Amniotic epithelial cell (primary cell): ENCODE measurements at places on chromosomes 13 and 19.

- DNase-seq: peak; percentile 14
Observed at GRCh38 chr13:50679321-50679720, 164.2 kb downstream of the DLEU7 start.

GRCh38 chr13:41467425-41467945 is 10.1 kb downstream of the RGCC start:
- no peak for DNase-seq

DNA sequence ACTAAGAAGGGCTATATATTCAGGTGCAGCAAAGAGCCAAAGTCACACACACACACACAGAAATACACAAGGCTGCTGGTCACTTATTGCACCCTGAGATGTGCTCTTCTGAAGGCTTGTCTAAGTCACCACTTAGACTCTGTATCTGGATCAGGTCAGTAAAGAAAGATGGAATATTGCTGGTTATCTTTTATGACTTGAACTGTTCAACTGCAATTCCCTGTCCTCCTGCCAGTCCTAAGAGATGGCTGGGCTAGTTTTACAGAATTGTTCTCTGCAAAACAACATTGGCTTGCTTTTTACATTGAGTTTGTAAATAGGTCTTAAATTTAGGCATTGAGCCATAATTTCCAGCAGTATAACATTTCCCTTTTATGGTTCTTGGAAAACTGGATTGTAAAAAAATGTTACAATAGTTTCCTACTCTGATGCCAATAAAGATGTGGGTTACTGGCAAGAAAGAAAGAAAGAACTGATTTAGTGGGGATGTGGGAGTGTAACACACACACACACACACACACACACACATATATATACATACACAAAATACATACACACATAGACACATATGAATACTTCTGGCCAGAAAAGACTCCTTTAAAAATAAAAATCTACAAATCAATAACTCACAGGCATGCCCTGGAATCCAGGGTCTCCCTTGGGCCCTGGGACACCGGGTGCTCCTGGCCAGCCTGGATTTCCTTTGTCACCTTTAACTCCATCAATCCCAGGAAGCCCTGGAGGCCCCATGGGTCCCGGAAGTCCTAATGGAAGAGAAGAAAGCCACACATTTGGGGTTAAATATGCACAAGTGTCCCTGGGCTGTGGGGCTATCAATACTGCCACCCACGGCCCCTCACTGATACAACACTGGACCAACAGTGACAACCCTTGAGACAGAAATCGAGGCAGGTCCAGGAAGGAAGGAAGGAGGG is 137.7 kb downstream of the COL4A1 start:
- no peak for DNase-seq

GRCh38 chr19:16628984-16629691 is 1.1 kb upstream of the MED26 start:
- DNase-seq: peak; percentile 73

GRCh38 chr19:45344621-45345505 is 4.3 kb downstream of the KLC3 start:
- no peak for DNase-seq

DNA sequence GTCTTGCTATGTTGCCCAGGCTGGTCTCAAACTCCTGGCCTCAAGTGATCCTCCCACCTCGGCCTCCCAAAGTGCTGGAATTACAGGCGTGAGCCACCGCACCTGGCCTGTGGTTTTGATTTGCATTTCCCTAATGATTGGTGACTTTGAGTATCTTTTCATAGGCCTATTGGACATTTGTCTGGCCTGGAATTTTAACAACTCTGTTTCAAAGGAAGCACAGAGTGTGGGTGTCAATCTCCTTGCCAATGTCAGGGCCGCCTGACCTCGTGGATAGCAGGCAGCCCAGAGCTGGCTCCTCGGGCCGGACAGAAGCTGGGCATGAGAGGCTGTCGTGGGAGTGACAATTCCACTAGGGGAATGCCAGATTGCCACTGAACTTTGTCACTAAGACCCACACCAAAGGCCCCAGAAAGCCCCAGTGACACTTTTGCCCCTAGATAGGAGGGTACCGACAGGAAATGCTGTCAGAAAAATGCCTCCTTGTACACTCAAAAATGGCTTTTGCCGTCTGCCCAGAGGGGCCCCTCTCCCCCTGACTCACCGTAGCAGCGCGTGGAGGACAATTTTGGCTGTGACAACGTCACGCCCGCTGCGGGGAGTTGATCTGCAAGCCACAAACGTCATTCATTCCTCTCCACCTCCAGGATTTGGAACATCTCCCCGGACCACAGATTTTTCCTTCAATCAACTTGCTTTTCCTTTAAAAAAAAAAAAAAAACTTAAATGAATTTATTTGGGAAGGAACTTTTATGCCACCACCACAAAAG is 11.7 kb upstream of the ADGRE5 start:
- DNase-seq: no peak

- DNase-seq: no peak
Observed at GRCh38 chr13:23711355-23711754, 141.1 kb downstream of the TNFRSF19 start.

GRCh38 chr13:46893798-46894560 is 2.9 kb downstream of the HTR2A start:
- peak; percentile 37 for DNase-seq

DNA sequence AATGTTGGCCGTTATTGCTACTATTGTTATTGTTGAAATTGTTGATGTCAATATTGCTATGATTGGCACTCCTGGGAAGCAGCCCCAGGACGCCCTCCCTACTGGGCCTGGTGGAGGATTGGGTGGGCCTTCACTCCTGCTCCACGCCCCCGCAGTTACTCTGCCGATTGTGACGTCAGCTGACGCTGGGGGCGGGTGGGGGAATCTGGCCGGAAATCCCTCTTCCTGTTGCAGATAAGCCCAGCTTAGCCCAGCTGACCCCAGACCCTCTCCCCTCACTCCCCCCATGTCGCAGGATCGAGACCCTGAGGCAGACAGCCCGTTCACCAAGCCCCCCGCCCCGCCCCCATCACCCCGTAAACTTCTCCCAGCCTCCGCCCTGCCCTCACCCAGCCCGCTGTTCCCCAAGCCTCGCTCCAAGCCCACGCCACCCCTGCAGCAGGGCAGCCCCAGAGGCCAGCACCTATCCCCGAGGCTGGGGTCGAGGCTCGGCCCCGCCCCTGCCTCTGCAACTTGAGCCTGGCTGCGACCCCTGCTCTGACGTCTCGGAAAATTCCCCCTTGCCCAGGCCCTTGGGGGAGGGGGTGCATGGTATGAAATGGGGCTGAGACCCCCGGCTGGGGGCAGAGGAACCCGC is at the start of gene ETV2:
TSS of gene ETV2 (plus strand) at position 231 of the 637 bp plus-strand sequence. CDS start 716 bp downstream, outside the sequence.
- DNase-seq: peak; percentile 60

GRCh38 chr19:17211547-17212446 is 3.4 kb upstream of the USE1 start:
- DNase-seq: no peak

DNA sequence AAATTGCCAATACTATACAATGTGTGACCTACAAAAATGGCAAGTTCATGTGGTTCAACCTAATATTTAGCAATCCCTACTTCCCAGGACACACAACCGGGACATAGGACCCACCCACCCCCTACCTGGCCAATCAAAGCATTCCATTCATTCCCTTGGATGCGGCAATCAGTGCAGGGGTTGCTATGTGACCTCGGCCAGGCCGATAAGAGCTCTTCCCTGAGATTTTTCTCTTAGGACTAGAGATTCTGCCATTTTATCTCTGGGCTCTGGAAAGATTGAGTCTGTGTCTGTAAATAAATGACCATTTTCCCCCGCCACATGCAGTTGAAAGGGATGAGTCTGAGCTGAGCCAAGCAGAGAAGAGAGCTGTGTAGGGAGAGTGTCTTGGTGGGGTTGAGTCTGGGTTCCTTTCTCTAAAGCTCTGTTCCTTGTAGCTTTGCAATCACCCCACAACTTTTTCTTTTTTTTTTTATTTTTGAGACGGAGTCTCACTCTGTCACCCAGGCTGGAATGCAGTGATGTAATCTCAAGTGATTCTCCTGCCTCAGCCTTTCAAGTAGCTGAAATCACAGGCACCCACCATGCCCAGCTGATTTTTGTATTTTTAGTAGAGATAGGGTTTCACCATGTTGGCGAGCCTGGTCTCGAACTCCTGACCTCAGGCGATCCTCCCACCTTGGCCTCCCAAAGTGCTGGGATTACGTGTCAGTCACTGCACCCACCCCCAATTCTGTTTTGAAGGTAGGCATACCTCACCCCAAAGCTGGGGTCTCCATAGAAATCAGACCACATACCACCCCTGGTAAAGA is 7.4 kb downstream of the IFNL1 start:
- no peak for DNase-seq

GRCh38 chr13:100835695-100836094 is 161.1 kb upstream of the TMTC4 start:
- DNase-seq: no peak

- no peak for DNase-seq
Observed at GRCh38 chr19:4851551-4852290, 15.7 kb downstream of the PLIN3 start.

DNA sequence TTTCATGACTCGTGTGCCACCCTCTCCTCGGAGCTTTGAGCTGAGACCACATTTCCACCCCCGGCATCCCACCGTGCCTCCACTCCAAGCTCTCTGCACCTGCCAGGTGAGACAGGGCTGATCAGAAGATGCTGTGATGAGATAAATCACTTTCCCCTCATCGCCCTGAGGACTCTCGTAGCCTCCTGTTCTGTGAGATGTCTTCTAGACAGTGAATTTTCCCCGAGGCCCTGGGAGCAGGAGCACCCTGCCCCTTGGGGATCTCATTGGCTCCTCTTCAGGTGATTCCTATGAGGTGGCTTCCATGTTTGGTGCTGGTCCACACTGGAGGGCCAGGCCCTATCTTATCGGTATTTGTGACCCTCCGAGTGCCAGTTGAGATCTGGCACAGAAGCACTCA is 154.0 kb upstream of the TSHZ3 start:
- no peak for DNase-seq

DNA sequence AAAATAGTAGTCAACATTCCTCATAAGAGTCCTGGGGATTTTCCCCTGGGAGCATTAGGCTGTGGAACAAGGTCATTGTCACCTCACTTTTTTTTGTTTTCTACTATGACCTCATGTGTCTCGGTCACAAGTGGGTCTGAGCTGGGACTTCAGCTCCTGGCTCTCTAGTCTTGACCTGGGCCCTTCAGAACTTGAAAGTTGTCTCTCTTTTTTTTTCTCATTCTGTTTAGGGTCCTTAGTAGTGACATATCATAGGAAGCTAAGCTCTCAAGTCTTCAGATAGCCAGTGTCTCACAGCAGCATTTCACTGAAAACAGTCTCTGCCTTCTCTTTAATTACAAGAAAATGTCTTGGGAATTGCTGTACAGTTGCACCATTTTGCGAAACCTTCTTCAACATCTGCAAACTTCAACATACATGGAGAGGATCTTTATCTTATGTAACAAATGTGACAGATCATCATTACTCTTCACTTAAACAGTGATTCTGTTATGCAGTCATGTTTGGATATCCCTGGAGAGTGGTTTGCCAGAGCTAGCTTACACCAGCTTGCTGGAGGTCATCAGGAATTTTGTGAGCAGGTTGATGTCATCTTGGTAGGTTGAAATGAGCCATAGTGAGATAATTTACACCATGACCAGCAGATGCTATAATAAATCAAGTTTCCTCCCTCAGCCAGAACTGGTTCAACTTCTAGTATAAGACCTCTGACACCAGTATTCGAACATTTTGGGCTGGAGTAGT is 131.5 kb downstream of the GPC5 start:
- DNase-seq: no peak

- DNase-seq: peak; percentile 24
Observed at GRCh38 chr13:48400090-48400694, 12.7 kb downstream of the LPAR6 start.

GRCh38 chr13:114015969-114016295 is 42.1 kb upstream of the C13orf46 start:
- peak; percentile 40 for DNase-seq

DNA sequence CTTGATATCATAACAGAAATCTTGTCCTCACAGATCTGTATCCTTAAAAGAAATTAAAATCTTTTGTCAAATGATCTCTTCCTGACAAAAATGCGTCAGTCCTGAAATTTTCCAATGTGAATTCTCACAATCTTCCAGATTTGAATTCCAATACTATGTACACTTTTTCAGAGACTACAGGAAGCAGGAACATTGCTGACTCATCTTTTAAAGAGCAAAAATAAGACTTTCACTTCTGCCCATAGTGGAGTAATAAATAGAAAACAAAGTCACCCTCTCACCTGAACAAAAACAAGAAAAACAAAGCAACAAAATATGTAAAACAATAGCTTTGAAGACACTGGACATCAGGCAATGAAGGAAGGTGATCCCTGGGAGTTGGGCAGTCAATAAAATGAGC is 167.0 kb upstream of the IPO5 start:
- no peak for DNase-seq

DNA sequence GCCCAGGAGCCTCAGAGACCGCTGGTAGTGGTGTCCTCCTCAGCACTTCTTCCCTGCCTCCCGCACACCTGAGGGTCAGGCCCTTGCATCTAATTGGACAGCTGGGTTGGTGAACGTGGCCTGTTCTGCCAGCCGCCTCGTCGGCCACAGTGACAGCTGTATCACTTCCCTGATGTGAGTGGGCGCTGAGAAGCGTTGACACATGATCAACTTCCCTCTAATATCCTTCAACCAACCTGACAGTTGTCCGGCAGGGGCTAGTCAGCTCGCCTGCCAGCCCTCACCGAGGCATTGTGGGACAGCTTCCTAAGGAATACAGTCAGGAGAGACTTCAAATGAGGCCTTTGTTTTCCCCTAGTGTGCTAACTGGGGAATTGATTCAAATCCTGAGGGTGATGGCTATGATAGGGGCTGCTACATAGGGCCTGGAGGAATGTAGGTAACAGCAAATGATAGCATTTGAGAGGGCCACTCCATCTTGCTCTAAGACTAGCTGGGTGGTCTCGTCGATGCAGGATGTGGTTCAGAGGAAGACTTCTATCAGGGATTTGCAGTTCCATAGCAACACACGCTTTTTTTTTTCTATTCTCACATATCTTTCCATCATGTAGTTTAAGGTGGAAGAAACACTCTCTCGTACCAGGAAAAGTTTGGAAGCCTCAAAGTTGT is 230.8 kb downstream of the TSHZ3 start:
- no peak for DNase-seq

- no peak for DNase-seq
Observed at GRCh38 chr13:28843639-28844038, 23.5 kb downstream of the MTUS2 start.

GRCh38 chr19:373391-374182 is 29.0 kb upstream of the MIER2 start:
- no peak for DNase-seq

- DNase-seq: no peak
Observed at GRCh38 chr13:22169473-22169872, 498.6 kb downstream of the FGF9 start.

GRCh38 chr13:87667686-87668085 is 3.5 kb upstream of the SLITRK5 start:
- no peak for DNase-seq
